ENCODE measurements at places on chromosomes 12 and 14.
A peak's percentile ranks its signal among the peaks of the same experiment; 100 is the strongest.

GRCh38 chr12:89721291-89721987, 12.8 kb upstream of the ATP2B1 start:
- DNase-seq: no peak

DNA sequence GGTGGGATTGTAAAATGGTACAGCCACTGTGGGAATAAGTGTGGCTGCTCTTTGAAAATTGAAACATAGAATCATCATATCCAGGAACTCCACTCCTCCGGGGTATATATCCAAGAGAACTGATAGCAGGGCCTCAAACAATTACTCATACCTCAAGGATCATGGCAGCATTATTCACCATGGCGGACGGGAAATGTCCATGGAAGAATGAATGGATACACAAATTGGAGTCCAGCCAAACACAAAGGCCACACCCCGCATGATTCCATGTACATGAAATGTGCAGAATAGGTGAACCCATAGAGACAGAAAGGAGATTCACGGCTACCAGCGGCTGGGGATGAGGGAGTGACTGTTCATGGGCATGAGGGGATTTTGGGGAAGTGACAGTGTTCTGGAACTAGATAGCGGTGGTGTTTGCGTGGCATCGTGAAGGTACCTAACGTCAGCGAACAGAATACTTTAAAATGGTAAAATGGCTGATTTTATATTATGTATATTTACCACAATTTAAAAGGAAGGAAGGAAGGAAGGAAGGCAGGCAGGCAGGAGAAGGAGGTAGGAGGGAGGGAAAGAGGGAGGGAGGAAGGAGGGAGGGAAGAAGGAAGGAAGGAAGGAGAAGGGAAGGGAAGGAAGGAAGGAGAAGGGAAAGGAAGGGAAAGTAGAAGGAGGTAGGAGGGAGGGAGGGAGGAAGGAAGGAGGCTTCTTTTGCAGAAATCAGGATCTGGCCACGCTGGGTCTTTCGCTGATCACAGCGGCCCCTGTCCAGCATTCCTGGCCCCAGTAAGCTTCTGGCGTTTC, 14.1 kb upstream of the NCOR2 start:
- DNase-seq: no peak

GRCh38 chr12:108141600-108142130, 12.6 kb downstream of the WSCD2 start:
- no peak for DNase-seq

GRCh38 chr12:75317784-75318183, 12.3 kb downstream of the CAPS2 start:
- DNase-seq: no peak

- DNase-seq: no peak
Observed at GRCh38 chr12:125540580-125541204, 475.5 kb downstream of the AACS start.

GRCh38 chr12:28872654-28873268, 276.3 kb upstream of the FAR2 start:
- DNase-seq: no peak

GRCh38 chr14:23093526-23093925, 1.4 kb downstream of the ACIN1 start:
- DNase-seq: no peak

GRCh38 chr12:64895526-64895925, 71.1 kb downstream of the TBC1D30 start:
- no peak for DNase-seq

- peak; percentile 34 for DNase-seq
Observed at GRCh38 chr12:13278249-13278787, 81.8 kb downstream of the EMP1 start.

DNA sequence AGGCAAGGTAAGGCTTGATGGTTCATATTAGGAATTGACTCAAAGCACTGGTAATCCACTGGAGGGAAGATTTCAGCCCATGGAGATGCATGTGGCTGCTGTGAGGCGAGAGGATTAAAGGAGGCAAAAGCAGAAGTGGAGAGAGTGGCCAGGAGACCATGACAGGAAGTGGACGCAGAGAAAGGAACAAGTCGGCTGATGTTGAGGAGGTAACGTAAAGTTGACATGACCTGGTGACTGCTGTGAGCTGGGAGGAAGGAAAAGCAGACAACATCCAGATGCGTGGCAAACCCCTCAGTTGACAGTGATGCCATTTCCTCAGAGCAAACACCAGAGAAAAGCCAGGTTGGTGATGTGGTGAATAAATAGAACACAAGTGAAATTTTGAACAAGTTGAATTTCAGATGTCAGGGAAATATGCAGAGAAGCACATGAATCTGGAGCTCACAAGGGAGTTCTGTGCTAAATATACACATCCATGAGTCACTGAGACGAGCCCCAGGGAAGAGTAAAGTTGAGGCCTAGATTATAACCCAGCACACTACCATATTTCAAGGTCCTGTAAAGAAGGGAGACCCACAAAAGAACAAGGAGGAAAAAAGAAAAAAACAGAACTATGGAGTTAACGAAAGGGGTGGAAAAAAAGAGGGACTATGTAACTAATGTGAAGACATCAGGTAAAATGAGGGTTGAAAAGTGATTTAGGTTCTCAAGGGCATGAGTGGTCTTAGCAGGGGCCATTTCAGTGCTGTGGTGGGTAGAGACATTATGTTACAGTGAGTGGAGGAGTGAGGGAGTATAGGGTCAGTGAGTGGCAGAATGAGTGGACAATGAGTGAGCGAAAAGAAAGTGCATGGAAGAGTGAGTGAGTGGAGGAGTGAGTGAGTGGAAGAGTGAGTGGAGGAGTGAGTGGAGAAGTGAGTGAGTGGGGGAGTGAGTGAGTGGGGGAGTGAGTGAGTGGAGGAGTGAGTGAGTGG, 61.6 kb upstream of the GZMB start:
- DNase-seq: no peak

GRCh38 chr12:109797905-109798669, 35.1 kb downstream of the TRPV4 start:
- DNase-seq: no peak

GRCh38 chr12:72246370-72246769, 25.8 kb upstream of the TRHDE start:
- no peak for DNase-seq

DNA sequence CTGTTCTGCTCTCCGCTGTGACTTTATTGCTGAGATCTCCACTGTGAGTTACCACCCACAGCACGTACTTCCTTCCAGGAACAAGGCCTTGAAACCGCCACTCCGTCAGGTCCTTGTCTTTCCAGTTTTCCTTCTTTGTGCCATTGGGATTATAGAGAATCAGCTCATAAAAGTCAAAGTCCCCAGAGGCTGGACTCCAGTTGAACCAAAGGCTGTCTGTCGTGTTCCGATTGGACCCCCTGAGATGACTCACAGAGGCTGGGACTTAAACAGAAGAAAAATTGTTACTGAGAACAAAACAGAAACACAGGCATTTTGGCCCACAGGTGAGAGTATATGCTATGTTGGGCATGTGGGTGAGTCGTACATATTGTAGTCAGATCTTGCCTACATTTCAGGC, 76.6 kb downstream of the PTPRB start:
- no peak for DNase-seq

DNA sequence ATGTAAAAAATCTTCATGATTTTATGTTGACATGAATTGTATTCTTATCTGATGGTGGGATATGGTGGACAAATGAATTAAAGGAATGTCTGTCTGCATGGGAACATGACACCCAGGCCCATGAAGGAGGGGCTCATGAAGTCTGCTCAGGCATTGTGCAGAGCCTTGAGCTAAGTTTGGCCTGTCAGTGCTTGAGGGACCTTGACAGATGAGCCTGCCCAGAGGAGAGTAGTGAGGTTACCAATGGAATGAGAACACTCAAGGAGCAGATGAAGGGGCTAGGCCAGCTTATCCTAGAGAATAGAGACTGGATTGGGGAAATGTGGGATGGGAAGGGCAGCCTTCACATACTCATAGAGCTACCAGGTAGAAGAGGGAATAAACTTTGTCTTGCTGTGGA, 68.8 kb downstream of the TMX1 start:
- no peak for DNase-seq

DNA sequence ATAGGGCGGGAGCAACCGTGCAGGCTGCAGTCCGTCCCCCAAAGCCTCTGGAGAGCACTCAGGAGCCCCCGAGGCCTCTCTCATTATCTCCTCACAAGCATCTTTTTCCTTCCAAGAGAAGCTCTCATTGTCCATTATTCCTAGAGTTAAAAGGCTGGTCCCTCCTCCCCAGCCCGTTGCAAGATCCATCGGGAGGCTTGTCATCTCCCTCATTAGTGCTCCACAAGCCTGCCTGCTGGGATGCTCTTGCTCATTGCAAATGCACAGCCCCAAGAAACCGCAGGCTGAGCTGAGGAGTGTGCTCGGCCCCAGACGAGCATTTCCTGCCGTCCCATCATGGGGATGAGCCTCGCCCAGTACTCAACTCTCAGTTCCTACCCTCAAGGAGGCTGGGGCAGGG, 23.3 kb downstream of the NUAK1 start:
- no peak for DNase-seq

DNA sequence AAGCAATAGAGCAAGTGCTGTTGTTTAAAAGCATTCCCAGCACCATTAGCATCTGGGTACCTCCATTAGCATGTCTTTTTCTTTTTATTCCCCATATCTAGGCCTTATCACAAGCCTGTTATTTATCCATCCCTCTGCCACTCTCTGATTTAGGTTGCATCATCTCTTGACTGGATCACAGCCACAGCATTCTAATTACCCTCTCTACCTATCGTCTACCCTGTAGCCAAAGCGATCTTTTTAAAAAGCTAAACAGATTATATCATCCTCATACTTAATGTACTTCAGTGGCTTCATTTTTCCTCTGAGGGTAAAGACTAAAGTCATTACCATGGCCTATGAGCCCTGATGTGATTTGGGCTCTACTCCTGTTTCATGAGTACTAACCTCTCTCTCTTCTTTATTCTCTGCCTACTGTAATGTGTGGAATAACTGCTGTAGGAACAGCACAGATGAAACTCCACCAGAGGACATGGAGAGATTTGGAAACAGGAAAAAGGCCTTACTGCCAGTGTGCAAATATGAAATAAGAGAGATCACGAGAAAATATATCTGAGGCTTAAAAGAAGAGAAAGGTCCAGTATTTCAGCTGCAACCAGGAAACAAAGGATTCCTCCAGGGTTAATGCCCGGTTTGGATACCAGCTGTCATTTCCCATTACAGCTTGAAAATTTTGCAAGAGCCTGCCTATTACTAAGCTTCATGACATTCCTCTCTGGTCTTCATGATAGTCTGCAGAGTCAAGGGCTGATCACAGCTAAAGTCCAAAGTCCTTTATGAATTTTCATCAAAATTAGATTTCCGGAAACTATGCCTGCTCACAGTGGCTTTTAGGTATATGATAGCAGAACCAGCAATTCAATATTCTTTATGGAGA, 422.5 kb upstream of the PDE3A start:
- DNase-seq: no peak

DNA sequence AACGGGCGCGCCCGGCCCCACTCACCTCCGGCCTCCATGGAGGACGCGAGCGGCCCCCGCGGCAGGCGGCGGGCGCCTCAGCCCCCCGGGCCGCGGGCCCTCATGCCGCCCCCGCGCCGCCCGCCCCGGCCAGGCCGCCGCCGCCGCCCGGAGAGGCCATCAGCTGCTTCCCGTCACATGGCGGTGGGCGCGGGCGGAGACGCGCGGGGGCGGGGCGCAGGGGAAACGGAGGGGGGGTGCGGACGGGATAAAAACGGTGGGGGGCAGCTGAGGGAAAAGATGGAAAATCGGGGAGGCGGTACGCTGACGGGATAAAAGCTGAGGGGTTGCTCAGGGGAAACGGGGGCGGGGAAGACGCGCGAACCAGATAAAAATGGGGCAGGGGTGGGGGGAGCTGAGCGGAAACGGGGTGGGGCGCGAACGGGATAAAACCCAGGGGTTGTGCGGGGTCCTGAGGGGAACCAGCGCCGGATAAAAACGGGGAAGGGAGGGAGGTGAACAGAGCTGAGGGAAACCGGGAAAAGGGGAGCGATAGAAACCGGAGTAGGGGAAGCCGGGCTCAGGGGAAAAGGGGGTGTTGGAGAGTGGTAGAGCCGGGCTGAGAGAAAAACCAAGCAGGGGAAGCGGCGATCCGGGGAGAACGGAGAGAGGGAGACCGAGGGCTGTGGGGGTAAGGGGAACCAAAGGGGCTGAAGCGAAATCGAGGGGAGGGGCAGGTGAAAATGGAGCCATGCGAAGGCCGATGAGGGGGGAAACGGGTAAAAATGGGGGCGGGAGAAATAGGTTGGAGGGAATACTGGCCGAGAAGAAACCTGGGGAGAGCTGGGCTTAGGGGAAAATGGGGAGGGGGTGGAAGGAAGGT, at the start of gene WSB2:
TSS of gene WSB2 (minus strand) at position 169 of the 862 bp plus-strand sequence. CDS start at position 38, 131 bp downstream.
- peak; percentile 55 for DNase-seq

- no peak for DNase-seq
Observed at GRCh38 chr14:55699131-55700057, 119.4 kb downstream of the KTN1 start.

All from stimulated activated naive CD4-positive, alpha-beta T cell treated with Interleukin-2 at 50 U/mL for 16 hours (primary cell).